Right kidney (tissue), 9 donors: ENCODE measurements at places on chromosomes 3 and 15.

GRCh38 chr3:81838457-81838856 lies 77.0 kb upstream of the GBE1 start:
- DNase-seq, result no peak

DNA sequence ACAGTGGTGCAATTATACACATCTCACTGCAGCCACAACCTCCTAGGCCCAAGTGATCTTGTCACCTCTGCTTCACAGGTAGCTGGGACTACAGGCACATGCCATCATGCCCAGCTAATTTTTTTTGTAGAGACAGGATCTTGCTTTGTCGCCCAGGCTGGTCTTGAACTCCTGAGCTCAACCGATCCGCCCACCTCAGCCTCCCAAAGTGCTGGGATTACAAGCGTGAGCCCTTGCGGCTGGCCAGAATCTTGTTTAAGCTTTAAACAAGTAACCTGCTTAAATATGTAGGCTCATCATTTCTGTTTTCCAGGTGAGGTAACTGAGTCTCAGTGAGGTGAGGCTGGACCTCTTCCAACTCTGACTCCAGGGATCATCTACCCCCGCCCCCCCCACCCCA lies 7.7 kb upstream of the PSTPIP1 start:
- DNase-seq, result no peak

DNA sequence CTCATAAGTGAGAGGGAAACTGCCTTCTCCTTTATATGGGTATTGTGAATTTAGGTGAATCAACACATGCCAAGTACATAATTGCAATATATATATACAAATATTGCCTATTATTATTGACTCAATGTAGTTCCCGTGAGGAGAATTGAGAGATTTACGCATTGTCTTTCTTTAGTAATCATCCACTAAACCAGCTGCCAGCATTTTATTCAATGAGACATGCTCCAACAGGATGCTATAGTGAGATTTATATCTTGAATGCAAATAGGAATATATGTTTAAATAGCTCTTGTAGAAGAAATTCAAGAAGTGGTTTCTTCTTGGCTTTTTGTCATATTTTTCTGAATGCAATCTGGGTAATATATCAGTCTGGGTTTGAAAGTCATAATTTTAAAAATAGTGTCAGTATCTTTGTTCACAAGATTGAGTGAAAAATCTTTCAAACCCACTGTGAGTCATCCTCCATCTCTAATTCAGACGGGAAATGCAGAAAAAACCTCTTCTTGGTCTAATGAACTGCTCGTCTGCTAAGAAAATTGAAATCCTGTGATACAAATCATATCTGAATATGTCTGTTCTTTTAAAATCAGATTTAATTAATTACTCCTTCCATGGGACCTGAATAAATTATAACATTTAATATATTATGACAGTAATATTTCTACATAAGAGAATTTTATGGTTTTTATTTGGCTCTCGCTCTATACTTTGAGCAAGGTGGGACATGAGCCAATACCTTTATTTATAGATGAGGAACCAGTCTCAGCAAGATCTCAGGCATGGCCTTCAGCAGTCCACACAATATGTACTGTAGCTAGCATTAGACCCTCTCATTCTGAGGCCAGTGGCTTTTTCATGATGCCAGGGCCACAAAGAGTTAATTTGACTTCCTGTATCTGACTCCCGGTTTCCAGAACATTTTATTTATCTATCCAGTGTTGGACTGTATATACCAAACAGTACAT lies 516.0 kb downstream of the GABRG3 start:
- DNase-seq, result no peak

- DNase-seq, result no peak
These were observed 255.8 kb downstream of the SLCO3A1 start for GRCh38 chr15:92109191-92109873.

- peak; percentile 65 for DNase-seq
These were observed 1.1 kb downstream of the RAB6B start for GRCh38 chr3:133894353-133895207.

DNA sequence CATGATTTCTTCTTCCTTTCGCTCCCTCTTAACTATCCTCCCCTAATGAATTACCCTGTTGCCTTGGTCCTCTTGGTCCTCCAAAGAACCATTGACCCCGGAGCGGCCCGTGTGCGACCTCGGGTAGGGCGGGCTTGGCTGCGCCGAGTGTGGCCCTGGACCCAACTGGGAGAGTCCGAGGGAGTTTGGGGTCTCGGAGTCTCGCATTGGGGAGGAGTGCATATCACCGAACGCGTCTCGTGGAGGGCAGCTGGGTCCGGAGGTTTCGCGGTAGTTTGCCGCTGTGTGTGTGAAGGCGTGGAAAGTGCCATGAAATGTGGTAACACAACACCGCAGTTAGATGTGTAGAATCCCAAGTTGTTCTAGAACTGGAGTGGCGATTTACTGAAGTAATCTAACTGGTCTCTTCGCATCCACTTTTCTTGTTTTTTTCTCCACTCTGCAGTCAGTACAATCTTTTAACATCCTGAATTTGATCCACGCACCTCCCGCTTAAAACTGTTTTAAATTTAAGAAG lies 363 bp downstream of the GTF2E1 start:
- peak; percentile 85 for DNase-seq

DNA sequence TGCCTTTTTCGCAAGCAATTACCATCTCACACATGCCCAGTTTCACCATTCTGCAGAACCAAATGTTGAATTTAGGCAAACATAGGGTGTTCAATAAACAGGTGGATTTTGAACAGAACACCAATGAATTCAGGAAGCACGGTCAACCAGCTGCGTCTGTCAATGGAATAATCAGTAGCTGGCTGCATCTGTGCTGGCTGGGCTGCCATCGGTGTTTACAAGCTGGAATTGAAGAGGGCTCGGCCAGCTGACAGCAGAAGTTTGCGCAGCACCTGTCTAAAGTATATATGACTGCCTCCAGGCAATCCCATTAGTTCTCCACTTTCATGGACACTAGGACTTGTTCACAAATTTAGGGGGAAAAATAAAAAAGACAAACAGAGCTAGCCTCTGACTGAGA lies 996.4 kb upstream of the CFAP20DC start:
- DNase-seq, result no peak

GRCh38 chr15:92074101-92074500 lies 220.6 kb downstream of the SLCO3A1 start:
- no peak for DNase-seq

DNA sequence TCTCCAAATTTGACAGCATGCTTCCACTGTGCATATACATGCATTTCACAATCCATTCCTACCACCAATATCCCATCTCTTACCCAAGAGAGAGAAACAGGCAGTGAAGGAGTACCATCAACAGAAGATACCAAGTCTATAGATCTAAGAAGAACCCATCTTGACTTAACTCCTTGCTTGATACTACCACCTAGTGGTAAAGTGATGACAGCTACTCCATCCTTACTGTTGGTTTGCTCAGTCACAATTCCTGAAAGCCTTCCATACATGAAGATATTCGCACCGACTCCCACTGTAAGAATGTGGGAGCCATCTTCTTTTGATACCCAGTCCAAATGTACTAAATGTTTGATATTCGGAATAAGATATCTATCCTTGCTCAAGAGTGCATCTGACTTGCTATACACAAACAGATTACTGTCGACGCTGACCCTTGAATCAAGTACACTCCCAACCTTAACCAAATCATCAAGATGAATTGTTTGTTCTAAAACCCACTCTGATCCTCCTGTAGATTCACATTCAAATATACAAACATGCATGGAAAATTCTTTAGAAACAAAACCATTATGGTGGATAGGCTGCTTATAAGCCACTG lies 123.1 kb downstream of the DMXL2 start:
- DNase-seq, result no peak

DNA sequence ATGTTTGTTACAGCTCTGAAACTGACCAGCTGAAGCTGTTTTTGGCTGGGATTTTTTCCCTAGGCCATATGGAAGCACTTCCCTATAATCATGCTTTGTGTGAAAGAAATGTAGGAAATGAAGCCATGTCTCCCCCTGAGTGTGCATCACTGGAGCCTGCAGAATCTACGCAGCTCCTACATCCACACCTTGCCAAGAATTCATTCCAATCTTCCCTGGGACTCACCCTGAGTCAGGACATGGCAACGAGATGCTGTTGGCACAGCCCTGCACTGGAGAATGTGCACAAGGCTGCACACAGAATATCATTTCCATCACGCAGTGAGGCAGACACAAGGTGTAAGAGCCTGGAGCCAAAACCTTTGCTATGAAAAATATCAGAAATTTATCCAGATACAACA lies 189.5 kb downstream of the ADAMTSL3 start:
- DNase-seq, result no peak

DNA sequence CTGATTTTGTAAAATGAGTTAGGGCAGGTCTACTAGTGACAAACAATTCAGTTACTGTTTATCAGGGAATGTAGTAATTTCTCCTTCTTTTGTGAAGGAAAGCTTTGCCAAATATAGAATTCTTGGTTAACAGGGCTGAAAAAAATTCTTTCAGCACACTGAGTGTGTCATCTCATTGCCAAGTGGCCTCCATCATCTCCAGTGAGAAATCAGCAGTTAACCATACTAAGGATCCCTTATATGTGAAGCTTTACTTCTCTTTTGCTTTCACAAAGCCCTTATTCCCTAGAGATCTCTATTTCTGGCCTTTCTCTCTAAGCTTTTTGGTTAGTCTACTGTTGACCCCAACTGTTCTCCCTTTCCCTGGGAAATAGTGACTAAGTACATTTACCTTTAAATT lies 269.1 kb downstream of the SCAPER start:
- DNase-seq, result no peak
